Lung (tissue), 17 donors: ENCODE measurements at places on chromosomes 7 and 10. TPM values are rescaled to one million over a fixed set of nuclear protein-coding genes. Genes with fewer than 3 reads are reported as not detected.

CALD1 gene
- 56.4 TPM for polyA plus RNA-seq

AMPH gene
- polyA plus RNA-seq: 6.6 TPM

CTAGE4 gene
- polyA plus RNA-seq: 4.3 TPM

GIMAP8 gene
- 14.4 TPM for polyA plus RNA-seq

ICA1 gene
- 36.4 TPM for polyA plus RNA-seq

DNA sequence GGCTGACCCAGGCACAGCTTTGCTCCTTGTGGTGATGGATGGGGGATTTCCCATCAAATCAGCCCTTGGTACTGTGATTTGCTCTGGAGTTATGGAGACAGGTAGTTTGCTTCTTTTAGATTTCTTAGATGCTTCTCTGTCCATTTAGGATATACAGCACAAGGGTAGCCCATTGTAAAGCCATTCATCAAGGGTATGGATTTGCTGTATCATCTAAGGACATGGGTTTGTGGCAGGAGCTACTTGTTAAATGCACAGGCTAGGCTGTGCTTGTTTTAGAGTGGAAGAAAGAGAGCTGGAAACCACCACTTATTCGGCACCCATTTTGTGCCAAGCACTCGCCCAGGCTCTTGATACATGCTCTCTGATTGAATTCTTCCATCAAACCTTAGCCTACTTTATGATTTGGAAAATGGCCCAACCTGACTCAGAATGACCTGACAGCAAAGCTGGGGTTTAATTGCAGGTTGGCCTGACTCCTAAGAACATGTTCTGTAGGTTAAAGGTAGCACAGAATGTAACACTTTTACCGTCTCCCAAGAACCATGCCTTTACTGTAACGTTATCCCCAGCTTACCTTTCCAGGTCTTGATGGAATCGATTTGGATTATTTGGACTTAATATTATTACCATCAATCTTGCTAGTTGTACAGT is 168.0 kb downstream of the SNX10 start:
- no peak for DNase-seq

DNA sequence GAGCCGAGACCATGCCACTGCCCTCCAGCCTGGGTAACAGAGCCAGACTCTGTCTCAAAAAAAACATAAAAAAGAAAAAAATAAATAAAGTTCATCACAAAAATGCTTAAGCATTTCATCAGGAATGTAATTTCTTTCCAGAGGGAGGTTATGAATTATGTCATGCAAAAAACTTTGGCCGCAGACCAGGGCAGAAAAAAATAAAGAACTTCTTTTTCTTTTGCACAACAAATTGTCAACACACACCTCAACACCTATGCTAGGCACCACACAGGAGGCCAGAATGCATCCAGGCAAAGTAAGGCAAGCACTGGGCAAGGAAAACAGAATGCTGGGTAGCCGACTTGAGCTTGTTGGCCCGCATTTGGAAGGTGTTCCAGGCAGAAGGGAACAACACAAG is 3.9 kb downstream of the C10orf62 start:
- DNase-seq: no peak

DNA sequence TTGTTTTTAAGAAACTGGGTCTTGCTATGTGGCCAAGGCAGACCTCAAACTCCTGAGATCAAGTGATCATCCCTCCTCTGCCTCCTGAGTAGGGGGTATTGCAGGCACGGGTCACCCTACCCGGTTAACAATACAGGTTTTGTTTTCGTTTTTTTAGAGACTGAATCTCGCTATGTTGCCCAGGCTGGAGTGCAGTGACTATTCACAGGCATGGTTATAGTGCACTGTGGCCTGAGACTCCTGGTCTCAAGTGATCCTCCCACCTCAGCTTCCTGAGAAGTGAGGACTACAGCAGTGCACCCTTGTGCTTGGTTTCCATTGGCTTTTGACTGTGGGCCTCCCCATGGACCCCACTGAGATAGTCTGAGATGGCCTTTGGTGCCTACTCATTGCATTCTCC is 3.8 kb upstream of the TRIM24 start:
- DNase-seq: no peak

DNA sequence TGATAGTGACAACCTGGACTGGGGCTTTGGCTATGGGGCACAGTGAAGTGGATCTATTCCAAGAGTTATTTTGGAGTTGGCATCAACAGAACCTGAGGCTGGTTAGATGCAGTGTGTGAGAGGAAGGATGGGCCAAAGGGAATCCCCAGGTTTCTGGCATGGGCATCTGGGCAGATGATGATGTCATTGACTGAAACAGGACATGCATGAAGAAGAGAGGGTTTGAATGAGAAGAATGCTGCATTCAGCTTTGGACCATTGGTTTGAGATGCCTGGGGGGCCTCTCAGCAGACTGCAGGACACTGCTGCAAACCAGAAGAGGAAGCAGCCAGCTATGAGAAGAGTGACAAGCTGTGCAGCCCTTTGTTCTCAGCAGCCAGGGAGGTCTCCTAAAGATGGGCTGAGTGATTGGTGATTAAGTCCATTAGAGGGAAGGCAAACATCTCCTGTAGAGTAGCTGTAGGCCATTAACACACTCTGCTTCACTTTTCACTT is 23.1 kb upstream of the PIK3CG start:
- DNase-seq: no peak

- DNase-seq: no peak
Observed at GRCh38 chr7:77837275-77837674, 38.7 kb downstream of the PHTF2 start.

- no peak for DNase-seq
Observed at GRCh38 chr7:139854803-139855497, 25.9 kb downstream of the TBXAS1 start.

DNA sequence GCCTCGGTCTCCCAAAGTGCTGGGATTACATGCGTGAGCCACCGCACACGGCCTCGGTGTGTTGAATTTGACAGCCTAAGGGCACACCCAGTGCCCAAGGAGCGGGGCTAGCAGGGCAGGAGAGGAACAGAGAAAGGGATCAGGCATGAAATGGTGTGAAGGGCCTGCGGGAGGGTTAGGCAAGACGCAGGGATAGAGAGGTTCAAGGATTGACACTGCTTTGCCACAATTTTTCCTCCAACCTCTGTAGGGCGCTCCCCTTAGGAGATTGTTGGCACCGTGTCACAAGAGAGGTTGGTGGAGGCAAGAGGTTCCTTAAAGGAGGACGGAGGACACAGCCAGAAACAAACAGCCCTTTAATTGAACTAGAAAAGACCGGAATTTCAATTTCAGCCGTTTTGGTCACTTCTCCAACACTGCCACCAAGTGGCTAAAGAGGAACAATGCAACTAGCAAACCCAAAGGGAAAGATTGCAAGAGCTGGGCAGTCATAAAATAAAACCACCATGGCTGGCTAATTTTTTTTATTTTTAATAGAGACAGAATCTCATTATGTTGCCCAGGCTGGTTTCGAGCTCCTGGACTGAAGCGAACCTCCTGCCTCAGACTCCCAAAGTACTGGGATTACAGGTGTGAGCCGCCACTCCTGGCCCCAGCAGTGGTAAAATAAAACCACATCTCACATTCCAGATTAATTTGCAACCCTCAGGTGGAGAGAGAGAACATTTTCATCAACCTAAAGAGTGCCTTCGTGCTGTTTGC is 6.9 kb upstream of the CREB3L2 start:
- peak; percentile 61 for DNase-seq

- no peak for DNase-seq
Observed at GRCh38 chr7:40283391-40283790, 148.6 kb downstream of the SUGCT start.

DNA sequence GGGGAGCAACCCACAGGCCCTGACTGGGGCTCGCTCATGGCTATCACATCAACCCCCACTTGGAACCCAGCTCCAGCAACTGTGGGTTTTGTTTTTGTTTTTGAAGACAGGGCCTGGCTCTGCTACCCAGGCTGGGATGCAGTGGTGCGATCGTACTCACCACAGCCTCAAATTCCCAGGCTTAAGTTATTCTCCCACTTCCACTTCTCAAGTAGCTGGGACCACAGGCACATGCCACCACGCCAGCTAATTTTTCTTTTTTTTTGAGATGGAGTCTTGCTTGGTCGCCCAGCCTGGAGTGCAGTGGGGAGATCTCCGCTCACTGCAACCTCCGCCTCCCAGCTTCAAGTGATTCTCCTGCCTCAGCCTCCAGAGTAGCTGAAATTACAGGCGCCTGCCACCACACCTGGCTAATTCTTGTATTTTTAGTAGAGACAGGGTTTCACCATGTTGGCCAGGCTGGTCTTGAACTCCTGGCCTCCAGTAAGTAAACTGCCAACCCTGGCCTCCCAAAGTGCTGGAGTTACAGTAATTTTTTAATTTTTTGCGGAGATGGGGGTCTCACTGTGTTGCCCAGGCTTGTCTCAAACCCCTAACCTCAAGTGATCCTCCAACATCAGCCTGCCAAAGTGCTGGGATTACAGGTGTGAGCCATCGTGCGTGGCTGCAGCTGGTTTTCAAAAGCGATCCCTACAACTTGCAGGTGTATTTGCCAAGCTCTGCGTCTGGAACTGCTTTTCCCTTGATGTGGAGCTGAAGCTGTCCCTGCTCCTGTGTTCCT is 228.7 kb downstream of the SKIDA1 start:
- DNase-seq: no peak

DNA sequence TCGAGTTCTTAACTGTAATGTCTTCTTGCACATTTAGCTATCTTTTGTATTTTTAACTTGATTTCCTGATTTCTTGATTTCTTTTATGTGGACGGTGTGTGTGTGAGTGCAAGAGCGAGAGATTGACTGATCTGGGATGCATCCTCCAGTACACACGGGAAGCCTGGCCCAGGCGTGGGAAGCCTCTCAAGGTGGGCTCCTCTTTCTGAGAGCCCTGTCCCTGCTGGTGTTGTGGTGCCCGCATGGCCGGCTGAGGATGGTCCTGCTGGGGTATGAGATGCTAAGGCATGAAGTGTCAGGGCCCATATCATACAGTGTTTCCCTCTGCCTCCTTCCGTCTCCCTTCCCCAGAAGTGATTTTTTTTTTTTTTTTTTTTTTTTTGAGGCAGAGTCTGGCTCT is 130.8 kb upstream of the TCERG1L start:
- DNase-seq: no peak

- DNase-seq: no peak
Observed at GRCh38 chr10:1315178-1315577, 259.0 kb downstream of the WDR37 start.

- DNase-seq: no peak
Observed at GRCh38 chr10:74634995-74635536, 191.3 kb upstream of the KAT6B start.

DNA sequence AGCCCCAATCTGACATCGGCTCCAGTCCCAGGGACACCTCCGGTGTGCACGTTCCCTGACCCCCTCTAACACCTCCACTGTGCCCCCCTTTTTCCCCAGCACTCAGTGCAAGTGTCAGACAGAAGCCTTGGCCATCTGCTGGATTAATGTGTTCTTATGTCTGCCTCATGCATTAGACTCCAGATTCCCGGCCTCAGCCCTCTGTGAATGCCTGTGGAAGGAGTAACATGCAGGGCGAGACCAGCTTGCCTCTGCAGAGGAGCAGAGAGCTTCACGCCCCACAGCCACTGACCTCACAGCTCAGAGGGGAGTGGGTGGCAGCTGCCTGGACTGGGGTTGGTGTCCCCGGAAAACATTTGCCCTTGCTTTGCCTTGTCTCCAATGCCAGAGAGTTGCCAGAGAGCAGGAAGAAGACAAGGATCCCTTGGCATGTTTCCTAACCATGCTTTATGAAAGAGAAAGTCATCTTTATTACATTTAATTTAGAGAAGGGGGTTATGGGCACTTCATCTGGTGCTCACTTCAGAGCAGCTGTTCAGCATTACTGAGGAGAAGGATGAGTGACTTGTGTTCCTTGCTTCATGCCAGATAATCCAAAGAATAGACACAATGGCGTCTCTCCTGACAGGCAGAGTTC is 91.6 kb upstream of the CXCL12 start:
- no peak for DNase-seq
